ENCODE measurements at places on chromosomes 5 and 9. TPM values are rescaled to one million over a fixed set of nuclear protein-coding genes. Genes with fewer than 3 reads are reported as not detected.
A peak's percentile ranks its signal among the peaks of the same experiment; 100 is the strongest.

DNA sequence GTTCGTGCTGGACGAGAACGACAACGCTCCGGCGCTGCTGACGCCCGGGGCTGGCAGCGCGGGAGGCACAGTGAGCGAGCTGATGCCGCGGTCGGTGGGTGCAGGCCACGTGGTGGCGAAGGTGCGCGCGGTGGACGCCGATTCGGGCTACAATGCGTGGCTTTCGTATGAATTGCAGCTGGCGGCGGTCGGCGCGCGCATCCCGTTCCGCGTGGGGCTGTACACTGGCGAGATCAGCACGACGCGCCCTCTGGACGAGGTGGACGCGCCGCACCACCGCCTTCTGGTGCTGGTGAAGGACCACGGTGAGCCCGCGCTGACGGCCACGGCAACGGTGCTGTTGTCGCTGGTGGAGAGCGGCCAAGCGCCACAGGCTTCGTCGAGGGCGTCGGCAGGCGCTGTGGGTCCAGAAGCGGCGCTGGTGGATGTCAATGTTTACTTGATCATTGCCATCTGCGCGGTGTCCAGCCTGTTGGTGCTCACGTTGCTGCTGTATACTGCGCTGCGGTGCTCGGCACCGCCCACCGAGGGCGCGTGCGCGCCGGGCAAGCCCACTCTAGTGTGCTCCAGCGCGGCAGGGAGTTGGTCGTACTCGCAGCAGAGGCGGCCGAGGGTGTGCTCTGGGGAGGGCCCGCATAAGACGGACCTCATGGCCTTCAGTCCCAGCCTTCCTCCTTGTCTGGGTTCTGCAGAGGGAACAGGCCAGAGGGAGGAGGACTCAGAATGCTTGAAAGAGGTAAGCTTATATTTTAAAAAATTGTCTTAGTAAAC lies 2.2 kb downstream of the PCDHA13 start:
- H3K27me3 ChIP-seq: no peaks in the 10 kb centered on the region
- no peak overlapping the region for H3K4me3 ChIP-seq
- no peaks in the 10 kb centered on the region for H3K4me1 ChIP-seq
- peaks cover 56% of the 10 kb centered on the region for H3K36me3 ChIP-seq
- no peak for DNase-seq

DNA sequence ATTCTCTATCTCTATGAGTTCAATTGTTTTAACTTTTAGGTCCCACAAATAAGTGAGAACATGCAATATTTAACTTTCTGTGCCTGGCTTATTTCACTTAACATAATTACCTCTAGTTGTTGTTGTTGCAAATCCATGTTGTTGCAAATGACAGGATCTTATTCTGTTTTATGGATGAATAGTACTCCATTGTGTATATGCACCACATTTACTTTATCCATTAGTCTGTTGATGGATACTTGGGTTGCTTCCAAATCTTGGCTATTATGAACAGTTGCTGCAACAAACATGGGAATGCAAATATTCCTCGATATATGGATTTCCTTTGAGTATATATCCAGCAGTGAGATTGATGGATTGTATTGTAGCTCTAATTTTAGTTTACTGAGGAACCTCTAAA lies 36.3 kb downstream of the MEGF9 start:
- no peak for DNase-seq
- peaks cover 4% of the 10 kb centered on the region for H3K4me1 ChIP-seq
- H3K4me3 ChIP-seq: no peak overlapping the region
- no peaks in the 10 kb centered on the region for H3K27me3 ChIP-seq

GRCh38 chr5:39093352-39093751 lies 19.2 kb upstream of the RICTOR start:
- no peak overlapping the region for H3K4me3 ChIP-seq
- peaks cover 3% of the 10 kb centered on the region for H3K27me3 ChIP-seq
- H3K36me3 ChIP-seq: no peaks in the 10 kb centered on the region
- no peaks in the 10 kb centered on the region for H3K4me1 ChIP-seq

DNA sequence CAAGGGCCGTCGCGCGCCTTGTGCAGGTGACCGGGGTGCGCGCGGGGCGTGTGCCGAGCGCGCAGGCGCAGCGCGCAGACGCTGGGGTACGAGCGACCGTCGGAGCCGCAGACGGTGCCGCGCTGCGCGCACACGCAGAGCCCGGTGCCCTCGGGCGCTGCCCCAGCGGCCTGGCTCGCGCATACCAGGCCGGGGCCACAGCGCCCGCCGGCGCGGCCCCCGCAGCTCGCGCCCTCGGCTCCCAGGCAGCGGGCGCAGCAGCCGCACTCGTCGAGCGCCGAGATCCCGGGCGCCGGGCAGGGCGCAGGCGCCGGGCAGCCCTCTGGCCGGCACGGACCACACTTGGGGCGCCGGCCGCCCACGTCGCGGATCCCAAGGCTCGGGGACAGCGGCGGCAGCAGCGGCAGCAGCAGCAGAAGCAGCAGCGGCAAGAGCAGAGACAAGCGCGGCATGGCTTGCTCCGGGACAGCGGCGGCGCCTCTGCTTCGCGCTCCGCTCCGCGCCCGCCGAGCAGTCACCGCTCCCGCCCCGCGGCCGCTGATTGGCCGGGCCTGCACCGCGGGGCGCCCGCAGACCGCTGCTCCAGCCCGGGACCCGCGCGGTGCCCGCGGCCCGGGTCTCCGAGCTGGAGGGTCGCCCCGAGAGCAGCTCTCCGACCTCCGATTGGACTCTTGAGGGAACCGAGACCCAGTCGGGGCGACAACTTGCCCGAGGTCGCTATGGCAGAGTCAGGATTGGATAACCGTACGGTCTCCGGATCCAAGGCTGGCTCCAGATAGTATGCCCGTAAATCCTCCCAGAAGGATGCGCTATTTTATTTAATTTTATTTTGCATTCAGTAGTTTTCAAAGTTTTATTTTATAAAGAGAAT lies at the start of gene IGFBPL1:
IGFBPL1 (minus strand) TSS at position 482 of the 871 bp plus-strand sequence; CDS start at position 452, 30 bp downstream.
- peaks cover 30% of the 10 kb centered on the region for H3K27me3 ChIP-seq
- peak; percentile 38 for DNase-seq
- peak within 1 kb of the TSS; percentile 82 for H3K4me3 ChIP-seq
- peaks cover 39% of the 10 kb centered on the region for H3K4me1 ChIP-seq
- no peaks in the 10 kb centered on the region for H3K36me3 ChIP-seq

DNA sequence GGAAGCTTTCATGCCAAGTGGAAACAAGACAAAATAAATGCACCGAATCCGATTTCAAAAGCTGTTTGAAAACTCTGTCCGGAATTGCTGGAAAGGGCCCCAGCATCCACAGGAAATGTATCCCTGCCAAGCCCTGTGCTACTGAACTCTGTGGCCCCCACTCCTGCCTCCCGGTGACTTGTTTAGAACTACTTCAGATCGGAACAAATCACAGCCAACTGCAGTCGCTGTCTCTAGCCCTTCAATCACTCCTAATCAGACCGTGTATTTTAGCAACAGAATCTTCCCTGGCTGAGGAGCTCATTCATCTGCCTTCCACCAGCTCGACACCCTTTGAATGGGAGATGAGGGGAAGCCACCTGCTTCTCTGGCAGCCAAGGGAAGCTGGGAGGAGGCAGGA lies 94.1 kb downstream of the KCNIP1 start:
- H3K4me1 ChIP-seq: peaks cover 28% of the 10 kb centered on the region
- no peak overlapping the region for H3K4me3 ChIP-seq
- no peak for DNase-seq
- H3K36me3 ChIP-seq: no peaks in the 10 kb centered on the region

DNA sequence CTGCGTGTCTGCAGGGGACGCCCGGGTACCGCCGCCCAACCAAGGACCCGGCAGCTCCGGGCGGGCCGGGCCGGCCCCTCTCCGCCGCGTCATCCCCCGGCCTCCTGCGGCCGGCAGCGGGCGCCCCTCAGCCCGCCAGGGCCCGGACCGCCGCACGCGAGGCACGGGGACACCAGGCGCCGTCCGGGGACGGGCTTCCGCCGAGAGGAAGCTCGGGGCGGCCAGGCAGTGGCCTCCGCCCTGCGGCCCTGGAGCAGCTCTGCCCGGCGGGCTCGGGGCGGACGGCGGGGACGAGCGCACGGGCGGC lies 373 bp downstream of the FBXW5 start:
- no peak overlapping the region for H3K27ac ChIP-seq
- peaks cover 4% of the 10 kb centered on the region for H3K36me3 ChIP-seq
- DNase-seq: no peak
- H3K4me1 ChIP-seq: peaks cover 4% of the 10 kb centered on the region
- H3K27me3 ChIP-seq: no peaks in the 10 kb centered on the region
- H3K4me3 ChIP-seq: no peak overlapping the region

DNA sequence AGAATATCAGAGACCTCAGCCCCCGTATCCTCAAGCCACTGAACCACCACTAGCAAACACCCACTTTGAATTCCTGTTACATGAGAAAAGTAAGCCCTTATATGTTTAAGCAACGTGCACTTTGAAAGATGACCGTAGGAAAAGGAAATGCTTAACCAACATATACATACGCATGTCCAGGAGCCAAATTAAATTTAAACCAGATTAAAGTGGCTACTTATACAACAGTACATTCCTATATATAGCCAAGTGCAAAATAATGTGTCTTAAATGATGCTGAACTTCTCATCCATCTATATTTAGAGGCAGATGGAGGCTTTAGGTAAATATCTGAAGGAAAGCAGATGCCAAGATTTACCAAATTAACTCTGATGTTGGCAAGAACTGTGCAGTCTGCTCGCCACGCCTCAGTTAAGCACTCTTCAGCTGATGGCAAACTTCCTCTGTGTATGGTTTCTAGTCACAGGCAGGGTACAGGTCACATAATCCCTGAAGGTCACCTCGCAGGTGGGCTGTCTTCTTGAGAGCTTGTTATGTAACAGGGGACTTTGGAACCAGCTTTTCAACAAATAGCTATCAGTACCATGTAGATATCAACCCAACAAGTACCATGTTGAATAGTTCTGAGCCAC lies 8.6 kb downstream of the GCNT4 start:
- DNase-seq: no peak
- no peak overlapping the region for H3K27ac ChIP-seq
- no peaks in the 10 kb centered on the region for H3K27me3 ChIP-seq
- H3K36me3 ChIP-seq: no peaks in the 10 kb centered on the region
- H3K4me3 ChIP-seq: no peak overlapping the region

DNA sequence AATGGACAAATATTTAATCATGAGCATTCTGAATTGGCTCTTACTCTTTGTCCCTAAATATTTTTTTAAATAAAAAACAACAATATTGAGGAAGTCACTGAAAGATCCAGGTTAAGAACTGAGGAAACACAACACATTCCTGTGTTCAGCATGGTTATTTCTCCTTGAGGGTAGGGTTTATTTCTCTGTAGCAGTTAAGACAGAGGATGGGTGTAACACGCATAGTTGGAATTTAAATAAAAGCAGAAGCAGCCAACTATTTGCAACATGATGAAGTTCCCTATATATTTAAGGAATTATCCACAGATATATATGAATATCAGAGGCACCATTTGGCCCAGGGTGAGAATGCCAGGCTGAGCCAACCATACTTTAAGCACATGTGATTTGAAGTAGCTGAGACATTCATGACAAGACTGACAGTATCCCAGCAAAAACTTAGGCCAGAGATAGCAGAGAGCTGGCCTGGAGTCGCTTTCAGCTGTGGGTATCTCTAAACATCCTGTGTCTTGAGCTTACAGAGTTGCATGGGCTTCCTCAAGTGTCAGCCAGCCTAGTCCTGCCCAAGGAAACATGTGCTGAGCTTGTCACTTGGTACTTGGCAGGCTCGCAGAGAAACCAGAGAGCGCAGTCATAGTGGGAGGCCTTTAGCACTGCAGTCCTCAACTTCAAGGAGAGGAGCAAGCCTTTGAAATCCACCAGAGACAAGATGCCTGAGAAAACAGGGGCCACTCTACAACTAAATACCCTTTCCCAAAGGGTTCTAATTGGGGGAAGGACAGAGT lies 43.6 kb downstream of the SEMA5A start:
- peaks cover 5% of the 10 kb centered on the region for H3K36me3 ChIP-seq
- H3K4me1 ChIP-seq: peaks cover 6% of the 10 kb centered on the region
- H3K4me3 ChIP-seq: no peak overlapping the region
- H3K27ac ChIP-seq: no peak overlapping the region
- H3K27me3 ChIP-seq: no peaks in the 10 kb centered on the region

- H3K27me3 ChIP-seq: no peaks in the 10 kb centered on the region
- H3K36me3 ChIP-seq: no peaks in the 10 kb centered on the region
- no peak for DNase-seq
- H3K4me3 ChIP-seq: no peak overlapping the region
- peaks cover 27% of the 10 kb centered on the region for H3K4me1 ChIP-seq
- no peak overlapping the region for H3K27ac ChIP-seq
These were observed 89.9 kb upstream of the GRHPR start for GRCh38 chr9:37332578-37332977.

- H3K4me1 ChIP-seq: peaks cover 13% of the 10 kb centered on the region
- H3K27me3 ChIP-seq: no peaks in the 10 kb centered on the region
- no peak overlapping the region for H3K4me3 ChIP-seq
- H3K27ac ChIP-seq: no peak overlapping the region
These were observed 26.5 kb downstream of the OGN start for GRCh38 chr9:92377876-92378275.

DNA sequence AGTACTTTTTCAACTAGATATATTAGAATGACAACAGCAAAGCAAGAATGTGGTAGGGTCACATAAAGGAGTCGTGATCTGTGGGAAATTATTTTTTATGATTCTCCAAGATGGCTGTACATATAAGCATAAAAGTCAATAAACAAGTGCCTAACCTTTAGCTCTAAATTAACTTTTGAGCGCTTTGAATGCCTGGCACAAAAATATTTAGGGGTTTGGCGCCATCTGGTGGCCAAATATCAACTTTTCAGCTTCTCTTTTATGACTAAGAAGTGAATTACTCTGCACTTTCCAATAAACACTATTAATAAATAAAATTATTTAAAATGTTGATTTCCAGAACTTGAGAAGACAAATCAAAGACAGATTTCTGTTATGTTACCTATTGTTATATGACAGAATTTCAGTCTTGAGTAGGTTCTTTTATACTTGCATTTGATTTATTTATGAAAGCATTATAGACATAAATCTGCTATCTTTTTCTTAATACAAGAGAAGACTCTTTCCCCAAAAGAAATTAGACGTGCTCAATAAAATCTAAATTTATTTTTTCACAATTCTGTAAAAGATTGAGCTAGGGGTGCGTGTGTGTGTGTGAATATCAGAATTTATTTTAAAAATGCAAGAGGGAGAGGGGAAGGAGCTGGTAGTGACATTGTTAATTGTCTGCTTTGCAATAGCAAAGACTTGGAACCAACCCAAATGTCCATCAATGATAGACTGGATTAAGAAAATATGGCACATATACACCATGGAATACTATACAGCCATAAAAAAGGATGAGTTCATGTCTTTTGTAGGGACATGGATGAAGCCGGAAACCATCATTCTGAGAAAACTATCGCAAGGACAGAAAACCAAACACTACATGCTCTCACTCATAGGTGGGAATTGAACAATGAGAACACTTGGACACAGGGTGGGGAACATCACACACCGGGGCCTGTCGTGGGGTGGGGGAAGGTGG lies 36.7 kb upstream of the ARRDC3 start:
- H3K4me3 ChIP-seq: no peak overlapping the region
- H3K36me3 ChIP-seq: no peaks in the 10 kb centered on the region
- DNase-seq: peak; percentile 60
- H3K27ac ChIP-seq: no peak overlapping the region
- H3K4me1 ChIP-seq: no peaks in the 10 kb centered on the region

GRCh38 chr5:39902626-39903025 lies 477.8 kb upstream of the DAB2 start:
- DNase-seq: no peak
- H3K4me1 ChIP-seq: no peaks in the 10 kb centered on the region
- no peaks in the 10 kb centered on the region for H3K36me3 ChIP-seq
- H3K4me3 ChIP-seq: no peak overlapping the region
- H3K27me3 ChIP-seq: peaks cover 2% of the 10 kb centered on the region

The CHSY3 gene
- total RNA-seq: 0.91 TPM

The NFIB gene
- total RNA-seq: 3.7 TPM

The G3BP1 gene
- 317 TPM for total RNA-seq

The CDC20B gene
- not detected for total RNA-seq

The PTCH1 gene
- total RNA-seq: 70.8 TPM

The PCDHAC2 gene
- total RNA-seq: 1.8 TPM

The PALM2AKAP2 gene
- total RNA-seq: 5.6 TPM

The RASEF gene
- not detected for total RNA-seq
